GM06990 (cell line): ENCODE measurements at places on chromosomes 13 and 19.

- no peak for DNase-seq
Observed at GRCh38 chr13:81017513-81018152, 676.7 kb upstream of the SPRY2 start.

GRCh38 chr13:92044351-92044750 lies 645.9 kb downstream of the GPC5 start:
- no peak for DNase-seq

DNA sequence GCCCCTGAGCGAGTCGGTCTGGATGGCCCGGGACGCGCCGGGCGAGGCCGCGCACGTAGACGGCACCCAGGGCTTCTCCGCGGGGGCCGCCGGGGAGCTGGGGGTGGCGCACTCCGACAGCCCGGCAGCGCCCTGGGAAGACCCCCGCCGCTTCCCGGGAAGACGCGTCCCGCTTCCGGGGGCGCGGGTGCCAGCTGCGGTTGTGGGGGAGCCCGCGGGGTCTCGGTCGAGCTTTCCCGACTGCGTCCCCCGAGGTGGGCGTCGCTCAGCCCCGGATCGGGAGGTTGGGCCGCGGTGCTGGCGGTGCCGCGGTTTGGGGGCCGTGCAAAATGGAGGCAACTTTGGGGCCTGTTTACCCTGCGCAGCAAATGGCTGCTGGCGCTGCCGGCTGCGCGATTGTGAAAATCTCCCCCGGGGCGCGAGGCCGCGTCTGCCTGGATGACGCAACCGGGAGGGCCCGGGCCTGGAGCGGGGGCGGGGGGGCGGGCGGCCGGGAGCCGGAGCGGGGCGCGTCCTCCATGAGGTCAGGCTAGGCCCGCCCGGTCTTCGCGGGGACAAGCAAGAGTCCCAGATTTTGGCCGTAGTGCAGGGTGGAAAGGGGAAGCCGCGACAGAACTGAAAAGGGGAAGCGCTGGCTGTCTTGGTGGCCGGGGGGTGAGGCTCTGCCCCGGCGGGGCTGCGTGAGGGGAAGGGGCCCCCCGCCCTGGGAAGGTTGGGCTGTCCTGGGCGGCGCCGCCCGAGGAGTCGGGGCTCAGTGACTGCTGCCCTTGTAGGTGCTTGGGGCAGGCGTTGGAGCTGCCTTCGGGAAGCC lies 11.3 kb downstream of the PEAK3 start:
- peak; percentile 80 for DNase-seq

GRCh38 chr19:3521104-3521445 lies 15.0 kb downstream of the FZR1 start:
- no peak for DNase-seq

DNA sequence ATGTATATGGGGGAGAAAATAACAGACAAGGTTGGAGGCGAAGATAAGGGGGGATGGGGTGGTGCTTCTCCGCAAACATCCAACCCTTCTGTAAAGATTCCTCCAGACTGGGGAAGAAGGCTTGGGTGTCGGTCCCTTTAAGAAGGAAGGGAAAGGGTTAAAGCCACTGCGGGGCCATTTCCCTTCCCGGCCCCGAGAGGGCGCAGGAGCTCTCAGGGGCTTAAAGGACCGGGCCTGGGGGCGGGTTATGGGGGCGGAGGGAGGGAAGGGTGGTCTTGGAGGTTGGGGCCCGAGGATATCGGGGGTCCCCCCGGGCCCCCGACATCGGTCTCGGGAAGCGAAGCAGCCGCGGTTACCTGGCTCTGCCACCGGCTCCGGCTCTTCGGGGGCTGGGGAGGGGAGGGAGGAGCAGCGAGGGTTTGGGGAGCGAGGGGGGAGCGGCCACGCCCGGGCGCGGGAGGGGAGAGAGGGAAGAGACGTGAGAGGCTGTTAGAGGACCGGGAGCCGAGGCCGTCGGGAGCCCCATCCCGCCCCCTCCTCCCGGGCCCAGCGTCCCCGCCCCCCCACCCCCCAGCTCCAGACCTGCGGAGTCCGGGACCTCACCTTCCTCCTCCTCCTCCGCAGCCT lies 2.8 kb downstream of the TNNT1 start:
- DNase-seq, result no peak

- DNase-seq, result no peak
Observed at GRCh38 chr13:89650226-89650625, 1697.3 kb upstream of the MIR17HG start.

- no peak for DNase-seq
Observed at GRCh38 chr13:21033212-21033840, 28.1 kb downstream of the LATS2 start.

DNA sequence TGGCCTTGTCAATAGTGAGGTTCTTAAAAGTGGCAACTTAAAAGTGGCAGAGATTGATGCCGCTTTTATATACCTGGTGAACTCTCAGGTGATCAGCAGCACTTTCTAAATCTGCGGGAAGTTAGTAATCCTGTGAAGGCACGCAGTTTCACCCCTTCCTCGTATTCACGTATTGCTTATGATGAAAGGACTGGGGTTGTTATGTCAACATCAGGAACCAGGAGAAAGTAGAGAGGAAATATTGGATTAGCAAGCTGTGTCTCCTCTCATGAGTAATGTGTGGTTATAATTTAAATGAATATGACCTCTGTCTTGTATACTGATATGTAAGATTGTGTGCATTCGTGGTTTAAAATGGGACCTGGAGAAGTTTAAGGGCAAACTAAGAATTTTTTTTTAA lies 544.6 kb downstream of the SLITRK6 start:
- DNase-seq, result no peak
